ENCODE measurements at places on chromosomes 13 and 19.

DNA sequence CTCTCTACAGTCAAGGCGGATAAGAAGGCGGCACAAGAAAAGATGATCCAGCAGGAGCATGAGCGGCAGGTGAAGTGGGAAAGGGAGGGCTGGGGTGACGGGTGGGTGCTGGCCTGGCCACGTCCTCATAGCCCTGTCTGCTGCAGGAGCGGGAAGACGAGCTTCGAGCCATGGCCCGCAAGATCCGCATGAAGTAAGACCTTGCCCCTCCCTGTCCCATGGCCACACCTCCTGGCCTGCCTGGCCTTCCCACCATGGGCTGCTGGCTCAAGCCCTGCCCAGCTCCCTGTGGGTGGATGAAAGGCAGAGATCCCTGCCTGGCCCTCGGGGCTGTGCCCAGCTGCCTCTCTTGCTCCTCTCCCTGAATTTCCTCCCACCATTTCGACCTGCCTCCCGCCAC is 7.2 kb downstream of the ZNF296 start:
- DNase-seq, result no peak

GRCh38 chr13:108961542-108962125 is 332.2 kb downstream of the MYO16 start:
- peak; percentile 7 for DNase-seq

DNA sequence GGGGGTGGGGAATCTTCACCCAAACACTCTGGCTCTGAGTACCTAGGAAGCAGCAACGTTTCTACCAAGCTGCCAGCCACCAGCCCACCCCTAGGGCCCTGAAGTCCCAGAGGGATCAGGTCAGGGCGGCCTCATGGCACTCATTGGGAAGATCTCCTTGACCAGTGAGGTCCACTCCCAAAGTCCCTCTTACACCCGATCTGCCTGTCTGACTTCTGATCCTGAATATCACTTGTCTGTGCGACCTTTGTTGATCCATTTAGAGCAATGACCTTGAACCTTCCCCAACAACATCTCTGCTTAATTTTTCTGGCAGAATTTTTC is 2.1 kb upstream of the GNA15 start:
- DNase-seq, result no peak

GRCh38 chr13:43257765-43258164 is 234.4 kb downstream of the DNAJC15 start:
- no peak for DNase-seq

- DNase-seq, result no peak
These were observed 52.7 kb upstream of the MCF2L start for GRCh38 chr13:112916296-112916695.

GRCh38 chr19:20271215-20271926 is 104.4 kb downstream of the ZNF486 start:
- DNase-seq, result no peak

GRCh38 chr19:2726160-2726855 is 5.1 kb upstream of the DIRAS1 start:
- no peak for DNase-seq

DNA sequence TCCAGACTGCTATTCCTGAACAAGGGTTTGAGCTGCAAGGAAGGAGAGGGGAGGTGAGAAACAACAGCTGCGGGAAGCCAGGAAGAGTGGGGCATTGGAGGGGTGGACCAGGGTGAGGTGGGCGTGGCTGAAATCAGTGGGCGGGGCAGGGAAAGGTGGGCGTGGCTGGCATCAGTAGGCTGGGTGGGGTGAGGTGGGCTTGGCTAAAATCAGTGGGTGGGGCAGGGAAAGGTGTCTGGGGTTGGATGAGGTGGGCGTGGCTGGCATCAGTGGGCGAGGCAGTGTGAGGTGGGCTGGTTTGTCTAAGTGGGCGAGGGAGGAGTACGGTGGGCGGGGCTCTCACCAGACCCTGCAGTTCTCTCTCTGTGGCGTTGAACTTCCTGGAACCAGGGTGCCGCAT is 87.6 kb downstream of the MUC16 start:
- DNase-seq, result no peak

- no peak for DNase-seq
These were observed 320.5 kb downstream of the OXGR1 start for GRCh38 chr13:96673825-96674224.

DNA sequence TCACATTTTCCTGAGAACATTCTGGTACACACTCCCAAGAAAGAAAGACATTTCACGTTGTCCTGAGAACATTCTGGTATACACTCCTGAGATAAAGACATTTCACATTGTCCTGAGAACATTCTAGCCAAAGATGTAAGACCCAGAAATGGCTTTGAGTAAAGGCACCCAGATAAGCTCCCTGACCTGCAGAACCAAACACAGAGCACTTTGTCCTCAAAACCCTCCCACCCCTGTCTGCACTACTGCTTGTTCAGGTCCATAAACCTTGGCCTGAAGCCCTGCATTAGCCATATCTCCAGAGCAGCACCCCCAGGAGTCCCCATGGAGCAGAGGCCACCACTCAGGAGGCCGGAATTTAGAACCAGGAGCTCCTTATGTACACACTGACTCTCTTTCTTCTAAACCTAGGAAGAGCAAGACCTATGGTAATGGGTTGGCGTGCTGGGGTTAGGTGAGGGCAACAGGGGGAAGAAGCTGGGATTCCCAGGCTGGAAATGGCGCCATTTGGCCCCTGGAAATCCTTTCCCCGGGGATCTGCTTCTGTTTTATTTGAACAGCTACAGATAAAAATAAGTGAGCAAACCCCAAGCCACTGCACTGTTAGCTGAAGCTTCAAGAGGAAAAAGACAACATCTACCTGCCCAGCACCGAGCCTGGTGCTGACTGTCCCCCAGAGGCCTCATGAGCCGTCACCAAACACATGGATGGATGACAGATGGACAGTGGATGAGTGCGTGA is 13.7 kb downstream of the GAS6 start:
- no peak for DNase-seq

GRCh38 chr19:45667620-45668341 is at the start of gene GIPR:
GIPR (plus strand) TSS chr19:45668221; CDS start chr19:45669521, 1,300 bp downstream.
- peak; percentile 80 for DNase-seq

- no peak for DNase-seq
These were observed 92.0 kb downstream of the DGKH start for GRCh38 chr13:42140494-42140893.

GRCh38 chr19:48547722-48548121 is 4.2 kb upstream of the SULT2B1 start:
- DNase-seq, result no peak

- DNase-seq, result peak; percentile 27
These were observed 20.8 kb downstream of the PLEKHJ1 start for GRCh38 chr19:2215281-2215751.

DNA sequence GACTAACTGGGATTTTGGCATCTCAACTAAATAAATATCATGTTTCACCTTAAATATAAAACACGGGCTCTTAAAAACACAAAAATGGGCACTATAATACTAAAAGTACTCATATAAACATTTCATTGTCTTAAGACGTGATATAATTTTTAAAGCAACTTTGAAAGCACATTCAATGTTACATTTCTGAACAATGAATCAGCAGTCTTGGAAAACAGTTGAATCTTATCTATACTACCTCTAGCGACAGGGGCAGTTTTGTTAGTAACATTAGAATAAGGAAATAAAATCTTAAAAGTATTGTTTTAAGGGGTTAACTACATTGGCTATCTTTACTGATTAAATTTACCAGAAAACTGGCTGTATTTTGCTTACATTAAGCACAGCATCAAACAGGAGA is 156.9 kb downstream of the UGGT2 start:
- no peak for DNase-seq

GRCh38 chr13:99812625-99813024 is 158.9 kb downstream of the ZIC5 start:
- no peak for DNase-seq

DNA sequence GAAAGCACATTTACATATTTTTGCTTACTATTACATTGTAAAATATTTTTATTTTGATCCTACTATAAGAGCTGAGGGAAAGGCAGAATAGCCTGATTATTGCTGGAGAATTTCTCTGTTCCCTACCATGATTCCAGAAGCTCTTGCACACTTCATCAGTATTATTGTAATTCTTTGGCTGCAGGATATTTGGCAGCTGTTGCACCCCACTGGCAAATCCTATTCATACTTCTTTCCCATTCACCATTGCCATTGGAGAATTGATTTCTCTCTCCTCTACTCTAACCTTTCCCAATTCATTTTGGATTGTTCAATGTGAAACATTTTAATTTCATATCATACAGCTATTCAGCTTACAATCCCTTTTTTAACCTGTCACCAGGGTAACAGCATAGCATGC is 238.0 kb downstream of the GGACT start:
- DNase-seq, result no peak

DNA sequence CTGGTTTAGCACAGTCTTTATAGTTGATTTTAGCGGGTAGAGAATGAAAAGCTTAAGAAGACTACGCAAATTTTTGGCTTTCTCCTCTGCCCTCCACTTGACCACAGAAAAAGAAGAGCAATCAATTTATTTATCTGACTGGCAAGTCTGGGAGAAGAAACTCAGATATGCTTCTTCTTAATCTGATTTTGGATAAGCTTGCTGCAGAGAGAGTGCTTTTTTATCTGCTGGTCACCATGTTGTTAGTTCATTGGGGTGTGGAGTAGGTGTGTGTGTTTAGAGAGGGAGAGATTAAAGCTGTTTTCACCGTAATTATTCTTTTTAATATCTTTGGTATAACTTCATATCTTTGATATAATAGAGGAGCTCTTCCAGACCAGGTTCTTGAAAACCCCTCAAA is 471.4 kb upstream of the SLC10A2 start:
- DNase-seq, result no peak

- DNase-seq, result no peak
These were observed 517.8 kb upstream of the SLITRK5 start for GRCh38 chr13:87153371-87153770.

DNA sequence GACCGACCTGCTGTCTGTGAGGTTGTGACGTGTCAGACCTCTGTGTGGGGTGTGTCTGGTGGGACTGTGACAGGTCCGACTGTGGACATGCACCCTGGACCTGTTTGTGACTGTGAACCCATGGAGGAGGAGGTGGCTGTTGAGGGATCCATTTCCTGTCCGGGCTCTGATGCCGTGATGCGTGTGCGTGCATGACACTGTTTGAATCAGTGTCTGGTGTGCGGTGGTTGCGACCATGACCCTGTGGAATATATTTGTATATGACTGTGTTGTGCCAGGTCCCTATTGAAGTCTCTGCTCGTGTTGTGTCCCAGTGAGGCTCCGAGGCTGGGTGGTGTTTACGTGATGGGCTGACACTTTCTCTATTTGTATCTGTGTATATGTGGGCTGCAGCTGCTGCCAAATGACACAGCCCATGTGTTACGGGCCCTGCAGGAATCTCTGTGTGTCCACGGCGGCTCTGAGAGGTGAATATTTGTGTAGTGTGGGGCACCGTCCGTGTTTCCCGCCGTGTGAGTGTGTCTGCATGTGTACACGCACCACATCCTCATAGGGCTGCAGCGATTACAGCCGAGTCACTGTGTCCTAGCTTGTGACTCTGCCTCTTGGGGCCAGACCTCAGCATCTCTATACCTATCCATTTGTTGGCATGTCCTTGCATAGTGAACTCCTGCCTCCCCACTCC is 18.3 kb downstream of the CCDC97 start:
- peak; percentile 74 for DNase-seq

GRCh38 chr13:33815011-33815550 is 2.9 kb upstream of the RFC3 start:
- no peak for DNase-seq

DNA sequence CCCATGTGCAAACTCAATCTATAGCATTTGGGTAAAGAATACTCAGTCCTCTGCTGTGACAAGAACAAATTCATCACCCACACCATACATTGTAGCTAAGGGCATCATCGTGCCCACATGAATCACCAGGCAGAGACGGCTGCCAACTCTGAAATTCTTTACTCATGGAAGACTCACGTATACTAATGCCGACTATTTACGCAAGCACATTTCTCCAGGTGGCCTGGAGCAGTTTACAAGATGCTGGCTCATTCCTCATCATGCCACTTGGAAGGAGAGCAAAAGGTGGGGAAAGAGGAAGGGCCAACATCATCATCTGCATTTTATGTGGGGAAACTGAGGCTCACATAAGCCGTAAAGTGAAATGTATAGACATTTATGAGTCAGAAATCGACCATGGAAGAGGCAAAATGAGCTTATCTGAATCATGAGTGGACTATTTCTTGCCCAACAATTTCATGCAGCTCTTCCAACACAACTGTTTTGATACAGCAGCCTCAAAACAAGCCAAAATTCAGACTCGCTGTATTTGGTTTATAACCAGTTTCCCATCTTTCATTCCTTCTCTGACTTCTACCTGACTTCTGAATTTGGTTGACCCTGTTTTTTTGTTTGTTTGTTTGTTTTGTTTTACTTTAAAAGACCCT is 213.9 kb upstream of the SERP2 start:
- no peak for DNase-seq

DNA sequence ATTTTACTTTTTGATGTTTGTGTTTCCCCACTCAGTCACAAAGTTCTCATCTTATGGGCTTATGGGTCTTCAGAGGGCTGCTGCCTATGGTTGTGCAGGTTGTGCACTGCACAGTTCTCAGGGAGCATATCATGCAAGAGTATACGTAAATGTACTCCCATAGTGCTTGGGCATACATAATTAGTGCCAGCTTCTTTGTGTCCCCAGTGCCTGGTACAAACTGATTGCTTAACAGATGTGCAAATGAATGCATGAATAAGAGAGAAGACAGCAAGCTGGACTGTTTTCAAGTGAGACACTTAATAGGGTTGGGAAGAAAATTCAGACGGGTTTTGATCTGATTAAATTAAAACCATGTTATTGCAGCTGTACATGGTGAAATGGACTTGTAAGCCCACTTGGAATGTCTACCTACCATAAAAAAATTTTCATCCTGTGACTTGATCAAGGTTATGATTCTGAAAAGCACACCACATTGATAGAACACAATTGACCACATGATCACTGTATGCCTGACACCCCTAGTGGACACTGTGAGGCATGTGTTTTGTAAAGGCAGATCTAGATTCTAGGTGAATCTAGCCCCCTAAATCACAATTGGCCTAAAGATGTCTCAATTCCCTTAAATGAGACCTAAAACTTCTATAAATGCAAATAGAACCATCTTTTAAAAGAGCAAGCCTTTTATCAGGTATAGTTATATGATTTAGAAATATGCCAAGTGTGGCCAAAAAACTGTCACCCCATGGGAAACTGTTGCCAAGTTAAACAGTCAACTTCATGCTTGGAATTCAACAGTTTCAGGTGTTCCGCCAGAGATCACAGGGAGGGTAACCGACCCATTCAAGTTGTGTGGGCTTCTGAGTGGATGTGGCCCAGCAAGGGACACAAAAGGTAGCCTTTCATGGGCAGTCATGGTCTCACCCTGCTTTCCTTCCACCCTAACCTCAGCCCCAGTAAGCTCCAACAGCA is 27.9 kb downstream of the FAM124A start:
- no peak for DNase-seq

All from stimulated activated CD4-positive, alpha-beta T cell treated with anti-CD3 and anti-CD28 coated beads, Interleukin-4, amount 100 ng/mL, for 24 hours (primary cell).